ENCODE measurements at places on chromosomes 7 and 10.

DNA sequence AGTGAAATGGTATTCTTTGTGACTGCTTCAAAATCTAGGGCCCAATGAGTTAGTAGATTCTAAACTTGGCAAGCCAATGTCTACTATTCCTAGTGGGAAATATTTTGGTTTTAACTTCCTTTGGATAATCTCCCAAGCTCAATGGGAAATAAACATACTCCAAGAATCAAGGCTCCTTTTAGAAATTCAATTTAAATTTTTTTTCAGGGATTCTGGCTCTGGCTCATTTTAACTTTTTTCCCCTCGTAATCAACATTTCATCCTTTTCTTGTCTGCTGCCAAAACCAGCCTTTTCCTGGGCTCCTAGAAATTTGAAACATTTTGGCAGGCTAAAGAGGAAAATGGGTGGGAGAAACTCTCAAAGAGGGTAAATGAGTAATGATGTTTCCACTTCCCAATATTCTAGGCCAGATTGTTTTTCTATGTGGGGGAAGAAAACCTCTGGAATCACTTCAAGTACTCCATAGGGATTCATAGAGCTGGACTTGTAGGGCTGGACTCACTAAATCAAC is 85.6 kb upstream of the AGR3 start:
- DNase-seq, result no peak

DNA sequence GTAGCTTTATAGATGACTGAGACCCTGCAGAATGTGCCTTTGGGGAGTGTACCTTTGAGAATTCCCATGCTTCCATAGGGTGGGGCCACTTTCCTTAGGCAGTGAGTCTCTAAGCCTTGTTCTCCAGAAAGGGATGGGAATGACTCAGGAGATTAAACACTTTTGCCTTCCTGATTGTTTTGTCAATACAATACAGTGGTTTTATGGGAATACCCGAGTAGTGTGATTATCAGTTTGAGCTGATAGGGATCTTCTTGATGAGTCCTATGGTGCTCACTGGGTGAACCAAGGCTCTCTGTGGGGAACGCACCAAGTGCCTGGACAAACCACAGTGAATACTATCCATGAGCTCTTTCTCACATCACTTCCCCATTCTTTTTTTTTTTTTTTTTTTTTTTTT is 6.3 kb downstream of the MYOF start:
- DNase-seq, result no peak

DNA sequence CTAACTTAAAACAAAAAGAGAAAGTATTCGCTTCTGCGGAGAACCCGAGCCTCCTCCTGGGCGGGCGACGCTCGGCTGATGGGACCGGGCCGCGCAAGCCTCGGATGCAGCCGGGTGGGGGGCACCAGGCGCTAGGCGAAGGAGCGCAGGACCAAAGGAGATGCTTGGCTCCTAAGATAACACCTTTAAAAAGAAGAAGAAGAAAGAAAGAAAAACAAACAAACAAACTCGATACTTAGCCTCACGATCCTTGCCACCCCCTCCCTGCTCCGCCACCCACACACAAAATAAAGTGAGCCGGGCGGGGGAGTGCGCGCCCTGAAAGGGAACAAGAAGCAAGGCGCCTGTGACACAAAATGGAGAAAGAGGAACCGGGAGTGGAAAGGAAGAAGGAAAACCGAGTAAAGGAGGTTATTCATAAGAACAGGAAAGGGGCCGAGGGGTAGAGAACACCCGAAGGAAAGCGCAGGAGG is 34.0 kb upstream of the EBLN1 start:
- DNase-seq, result peak; percentile 30

GRCh38 chr10:11429439-11430052 is 181.9 kb downstream of the USP6NL start:
- no peak for DNase-seq

DNA sequence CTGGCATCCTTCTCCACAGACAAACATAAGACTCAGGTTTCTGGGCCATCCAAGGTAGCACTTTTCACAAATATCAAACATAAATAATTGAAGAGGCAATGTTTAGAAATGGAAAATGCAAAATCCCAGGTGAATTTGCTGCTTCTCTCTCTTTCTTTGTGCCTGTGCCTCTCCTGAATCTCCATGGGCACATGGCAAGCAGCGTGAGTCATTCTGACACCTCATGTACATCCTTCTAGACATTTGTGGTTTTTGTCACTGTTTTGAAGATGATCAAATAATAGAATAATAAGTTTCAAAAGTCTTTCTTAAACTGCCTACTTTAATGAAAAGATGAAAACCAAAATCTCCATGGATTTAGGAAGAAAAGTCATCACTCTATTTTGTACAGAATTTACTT is 60.3 kb upstream of the RAB11FIP2 start:
- DNase-seq, result no peak

DNA sequence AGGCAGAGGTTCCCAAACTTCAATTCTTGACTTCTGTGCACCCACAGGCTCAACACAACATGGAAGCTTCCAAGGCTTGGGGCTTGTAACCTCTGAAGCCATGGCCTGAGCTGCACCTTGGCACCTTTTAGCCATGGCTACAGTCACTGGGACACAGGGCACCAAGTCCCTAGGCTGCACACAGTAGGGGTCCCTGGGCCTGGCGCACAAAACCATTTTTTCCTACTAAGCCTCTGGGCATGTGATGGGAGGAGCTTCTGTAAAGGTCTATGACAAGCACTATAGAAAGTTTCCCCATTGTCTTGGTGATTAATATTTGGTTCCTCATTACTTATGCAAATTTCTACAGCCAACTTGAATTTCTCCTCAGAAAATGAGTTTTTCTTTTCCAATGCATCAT is 420.9 kb upstream of the GRM3 start:
- DNase-seq, result no peak

DNA sequence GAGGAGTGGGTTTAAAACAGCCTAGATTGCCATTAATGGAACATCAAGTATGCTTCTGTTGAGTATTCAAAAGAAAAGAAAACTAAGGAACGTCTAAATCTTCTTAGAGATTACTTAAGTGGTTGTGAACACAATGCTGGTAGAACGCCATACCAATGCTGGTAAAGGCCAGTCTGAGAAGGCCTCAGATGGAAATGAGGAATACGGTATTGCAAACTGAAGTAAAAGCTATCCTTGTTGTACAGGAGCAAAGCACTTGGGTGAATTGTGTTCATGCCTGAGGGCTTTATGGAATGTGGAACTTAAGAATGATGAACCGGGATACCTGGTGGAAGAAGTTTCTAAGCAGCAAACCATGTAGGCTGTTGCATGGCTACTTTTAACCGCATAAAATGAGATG is 208.0 kb downstream of the KCND2 start:
- DNase-seq, result no peak

- DNase-seq, result no peak
These were observed 81.9 kb downstream of the RAMP3 start for GRCh38 chr7:45239486-45239885.

DNA sequence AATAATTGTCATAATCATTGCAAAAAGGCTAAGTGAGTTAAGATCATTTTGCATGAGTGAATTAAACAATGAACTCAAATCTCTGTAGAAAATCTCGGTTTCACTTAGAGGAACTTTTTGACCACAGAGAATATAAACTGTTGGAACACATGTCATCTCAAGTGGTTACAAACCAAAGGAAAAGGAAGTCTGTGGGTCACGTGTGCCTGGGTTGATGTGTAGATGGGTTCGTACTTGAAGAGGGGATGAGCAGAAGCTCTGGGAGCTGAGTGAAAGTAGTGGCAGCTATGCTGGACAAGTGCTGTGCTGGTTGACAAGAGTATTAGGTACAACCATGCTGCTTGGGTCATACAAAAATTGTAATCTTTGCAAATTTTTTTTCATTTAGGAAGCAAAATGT is 35.0 kb downstream of the GLRX3 start:
- DNase-seq, result no peak

- DNase-seq, result no peak
These were observed 1.1 kb upstream of the TECTB start for GRCh38 chr10:112282086-112282485.

- no peak for DNase-seq
These were observed 557.6 kb upstream of the GALNT17 start for GRCh38 chr7:70574314-70574834.

DNA sequence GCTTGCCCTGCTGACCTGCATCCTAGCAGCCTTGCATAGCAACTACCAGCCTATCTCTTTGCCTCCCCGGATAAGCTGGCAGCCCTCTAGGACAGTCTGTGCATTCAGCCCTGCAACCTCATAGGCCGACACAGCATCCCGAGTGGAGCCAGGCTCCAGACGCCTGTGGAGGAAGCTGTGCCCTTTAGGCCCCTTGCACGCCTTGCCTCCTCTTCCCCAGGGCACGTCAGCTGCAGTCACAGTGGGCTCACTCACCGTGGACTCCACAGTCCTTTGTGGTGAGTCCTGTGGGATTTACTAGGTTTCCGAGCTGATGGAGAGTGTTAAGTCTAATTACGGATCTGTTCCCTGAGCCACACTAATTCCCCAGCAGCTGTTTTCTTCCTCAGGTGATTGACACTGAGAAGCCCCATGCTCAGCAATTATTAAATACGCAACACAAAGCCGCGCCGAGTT is 540.0 kb downstream of the TCERG1L start:
- DNase-seq, result no peak

GRCh38 chr10:44209811-44210210 is 175.1 kb downstream of the CXCL12 start:
- DNase-seq, result no peak

DNA sequence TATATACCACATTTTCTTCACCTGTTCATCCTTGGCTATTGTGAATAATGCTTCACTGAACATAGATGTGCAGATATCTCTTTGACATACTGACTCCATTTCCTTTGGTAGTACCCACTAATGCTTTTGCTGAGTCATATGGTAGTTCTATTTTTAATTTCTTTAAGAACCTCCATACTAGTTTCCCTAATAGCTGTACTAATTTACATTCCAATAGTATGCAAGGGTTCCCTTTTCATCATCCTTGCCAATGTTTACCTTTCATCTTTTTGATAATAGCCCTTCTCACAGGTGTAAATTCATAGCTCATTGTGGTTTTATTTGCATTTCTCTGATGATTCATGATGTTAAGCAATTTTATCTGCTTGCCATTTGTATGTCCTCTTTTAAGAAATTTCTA is 159.9 kb downstream of the CALCR start:
- DNase-seq, result peak; percentile 16

DNA sequence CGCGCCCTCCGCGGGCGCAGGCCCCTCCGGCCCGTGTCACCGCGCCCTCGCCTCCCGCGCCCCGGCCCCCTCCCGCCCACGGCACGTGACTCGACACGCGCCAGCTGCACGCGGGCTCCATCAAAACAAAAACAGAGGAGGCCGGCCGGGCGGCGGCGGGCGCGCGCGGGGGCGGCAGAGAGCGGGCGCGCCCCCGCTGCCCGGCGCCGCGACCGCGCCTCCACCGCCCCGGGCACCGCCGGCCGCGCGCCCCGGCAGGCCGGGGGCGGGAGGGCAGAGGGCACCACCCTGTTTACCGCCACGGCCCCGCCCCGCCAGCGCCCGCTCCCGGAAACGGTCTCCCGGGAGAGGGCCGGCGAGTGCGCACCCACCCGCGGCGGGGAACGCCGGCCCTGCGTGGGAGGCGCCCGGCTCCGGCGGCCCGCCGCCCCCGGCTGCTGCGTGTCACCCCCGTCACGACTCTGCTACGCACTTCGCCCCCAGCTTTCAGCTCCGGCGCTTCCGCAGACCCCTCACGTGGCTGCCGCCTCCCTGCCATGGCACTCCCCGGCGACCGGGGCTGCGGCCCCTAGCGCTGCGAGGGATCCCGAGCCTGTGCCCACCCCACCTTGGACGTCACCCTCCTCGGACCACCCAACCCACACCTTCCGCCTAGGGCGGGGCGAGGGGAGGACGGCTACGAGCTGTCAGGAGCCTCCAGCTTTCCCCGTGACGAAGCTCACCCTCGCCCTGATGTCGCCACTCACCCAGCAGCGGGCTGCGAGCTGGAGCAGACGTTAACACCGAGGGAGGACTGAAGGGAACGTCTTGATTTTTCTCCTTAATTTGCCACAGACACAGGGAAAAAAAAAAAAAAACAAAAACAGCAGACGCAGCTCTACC is 221.6 kb upstream of the MKLN1 start:
- peak; percentile 30 for DNase-seq

GRCh38 chr7:41943094-41943577 is 240.2 kb upstream of the INHBA start:
- peak; percentile 9 for DNase-seq

DNA sequence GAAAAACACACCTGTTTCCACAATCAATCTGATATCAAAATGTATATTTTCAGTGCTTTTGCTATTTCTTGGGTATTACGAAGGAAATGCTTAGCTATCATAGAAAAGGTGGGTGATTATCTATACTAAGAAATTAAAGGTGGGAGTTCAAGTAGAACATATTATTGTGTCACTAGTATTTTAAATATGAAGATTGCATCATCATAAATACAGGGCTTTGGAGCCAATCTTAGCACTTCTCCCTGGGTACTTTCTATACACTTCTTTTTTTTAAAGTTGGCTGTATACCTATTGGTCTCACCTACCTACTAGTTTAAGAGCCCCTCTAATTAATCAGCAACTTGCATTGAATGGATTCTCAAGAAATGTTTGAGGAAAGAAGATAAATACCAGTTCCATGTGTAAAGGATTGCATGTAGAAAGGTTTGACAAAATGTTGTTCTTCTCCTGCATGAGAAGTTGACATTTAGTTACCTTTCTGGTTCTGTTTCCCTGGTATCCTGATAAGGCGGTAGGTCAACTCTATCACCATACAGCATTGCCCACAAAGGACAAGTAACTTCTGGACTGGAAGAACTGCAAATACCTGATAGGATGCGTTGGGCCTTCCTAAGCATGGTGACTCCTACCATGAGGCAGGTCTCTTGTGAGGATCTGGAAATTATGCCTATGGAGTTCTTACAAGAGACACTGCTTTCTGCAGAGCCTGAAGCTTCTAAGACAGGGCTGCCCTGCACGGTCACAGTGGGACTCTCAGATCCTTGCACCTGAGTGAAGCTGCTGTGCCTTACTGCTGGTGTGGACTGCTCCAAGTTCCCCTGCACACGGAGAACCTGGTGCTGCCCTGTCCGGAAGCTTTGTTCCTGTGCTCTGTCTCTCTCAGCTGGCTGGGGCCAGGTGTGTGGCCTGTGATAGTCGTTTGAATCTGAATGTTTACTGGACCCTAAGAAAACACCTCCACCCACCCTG is 32.1 kb upstream of the PDSS1 start:
- no peak for DNase-seq

DNA sequence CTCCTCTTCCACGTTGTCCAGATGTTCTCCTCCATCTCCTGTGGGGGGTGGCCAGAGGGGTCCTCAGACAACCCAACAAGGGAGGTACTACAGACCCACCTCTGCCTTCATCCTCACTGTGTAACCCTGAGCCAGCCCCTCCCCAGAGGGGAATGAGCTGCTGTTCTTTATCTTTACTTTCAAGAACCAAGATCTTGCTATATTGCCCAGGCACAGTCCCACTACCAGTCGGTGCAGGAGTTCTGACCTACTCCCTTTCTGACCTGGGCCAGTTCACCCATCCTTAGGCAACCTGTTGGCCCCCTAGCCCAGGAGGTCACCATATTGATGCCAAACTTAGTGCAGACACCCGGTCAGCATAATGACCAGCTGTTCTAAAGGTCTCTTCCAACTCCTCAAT is 16.8 kb upstream of the MTPAP start:
- no peak for DNase-seq

DNA sequence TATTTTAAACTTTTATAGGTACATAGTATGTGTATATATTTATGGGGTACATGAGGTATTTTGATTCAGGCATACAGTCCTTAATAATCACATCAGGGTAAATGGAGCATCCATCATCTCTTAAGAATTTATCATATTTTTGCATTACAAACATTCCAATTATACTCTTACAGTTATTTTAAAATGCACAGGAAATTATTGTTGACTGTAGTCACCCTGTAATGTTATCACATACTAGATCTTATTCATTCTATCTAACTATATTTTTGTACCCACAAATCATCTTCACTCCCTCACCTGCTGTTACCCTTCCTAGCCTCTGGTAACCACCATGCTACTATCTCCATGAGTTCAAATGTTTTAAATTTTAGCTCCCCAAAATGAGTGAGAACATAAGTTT is 56.3 kb upstream of the FAM3C start:
- no peak for DNase-seq
